ENCODE measurements at places on chromosomes 7 and 10. TPM values are rescaled to one million over a fixed set of nuclear protein-coding genes. Genes with fewer than 3 reads are reported as not detected.

The JCAD gene
- 40.7 TPM for total RNA-seq

The CDNF gene
- total RNA-seq: 0.39 TPM

The LRRC17 gene
- total RNA-seq: 0.39 TPM

The POLR2J2 gene
- 10.0 TPM for total RNA-seq

The TWNK gene
- 30.5 TPM for total RNA-seq

The C10orf143 gene
- 1.0 TPM for total RNA-seq

The KIAA1549 gene
- total RNA-seq: 14.1 TPM

The CPA4 gene
- 3.1 TPM for total RNA-seq

GRCh38 chr10:86801995-86802394 is 45.6 kb downstream of the BMPR1A start:
- H3K27me3 ChIP-seq: no peaks in the 10 kb centered on the region
- H3K27ac ChIP-seq: no peak overlapping the region
- DNase-seq: no peak
- no peak overlapping the region for H3K4me3 ChIP-seq

- no peak overlapping the region for H3K4me3 ChIP-seq
- no peak for DNase-seq
- H3K27me3 ChIP-seq: no peaks in the 10 kb centered on the region
- H3K27ac ChIP-seq: no peak overlapping the region
- no peaks in the 10 kb centered on the region for H3K36me3 ChIP-seq
- no peaks in the 10 kb centered on the region for H3K4me1 ChIP-seq
Measured at GRCh38 chr7:91436655-91437054, 172.4 kb downstream of the FZD1 start.

- no peaks in the 10 kb centered on the region for H3K36me3 ChIP-seq
- H3K4me3 ChIP-seq: no peak overlapping the region
- H3K4me1 ChIP-seq: no peaks in the 10 kb centered on the region
- no peak for DNase-seq
Measured at GRCh38 chr7:129423700-129424410, 10.4 kb upstream of the STRIP2 start.

GRCh38 chr7:6393667-6394056 is 54.1 kb downstream of the DAGLB start:
- H3K27me3 ChIP-seq: no peaks in the 10 kb centered on the region
- no peak for DNase-seq
- peak overlapping the region; percentile 42 for H3K27ac ChIP-seq
- peaks cover 20% of the 10 kb centered on the region for H3K36me3 ChIP-seq

DNA sequence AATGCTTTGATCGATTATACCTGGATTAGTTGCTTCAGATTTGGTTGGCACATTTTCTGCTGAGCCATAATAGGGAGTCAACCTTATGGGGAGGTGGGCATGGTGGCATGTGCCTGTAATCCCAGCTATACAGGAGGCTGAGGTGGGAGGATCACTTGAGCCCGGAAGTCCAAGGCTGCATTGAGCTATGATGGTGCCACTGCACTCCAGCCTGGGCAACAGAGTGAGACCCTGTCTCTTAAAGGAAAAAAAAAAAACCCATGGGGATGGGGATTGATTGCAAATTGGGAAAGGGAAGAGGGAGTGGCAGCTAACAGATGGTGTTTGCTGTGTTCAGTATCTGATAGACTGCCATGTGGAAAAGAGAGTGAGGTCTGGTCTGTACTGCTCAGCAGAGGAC is 11.1 kb downstream of the STK17A start:
- H3K4me1 ChIP-seq: peaks cover 13% of the 10 kb centered on the region
- H3K36me3 ChIP-seq: no peaks in the 10 kb centered on the region
- H3K27ac ChIP-seq: no peak overlapping the region
- no peak overlapping the region for H3K4me3 ChIP-seq
- no peaks in the 10 kb centered on the region for H3K27me3 ChIP-seq

- H3K4me3 ChIP-seq: no peak overlapping the region
- H3K4me1 ChIP-seq: no peaks in the 10 kb centered on the region
- no peak for DNase-seq
- H3K27ac ChIP-seq: no peak overlapping the region
Measured at GRCh38 chr7:45889367-45890067, 1.2 kb downstream of the IGFBP1 start.

DNA sequence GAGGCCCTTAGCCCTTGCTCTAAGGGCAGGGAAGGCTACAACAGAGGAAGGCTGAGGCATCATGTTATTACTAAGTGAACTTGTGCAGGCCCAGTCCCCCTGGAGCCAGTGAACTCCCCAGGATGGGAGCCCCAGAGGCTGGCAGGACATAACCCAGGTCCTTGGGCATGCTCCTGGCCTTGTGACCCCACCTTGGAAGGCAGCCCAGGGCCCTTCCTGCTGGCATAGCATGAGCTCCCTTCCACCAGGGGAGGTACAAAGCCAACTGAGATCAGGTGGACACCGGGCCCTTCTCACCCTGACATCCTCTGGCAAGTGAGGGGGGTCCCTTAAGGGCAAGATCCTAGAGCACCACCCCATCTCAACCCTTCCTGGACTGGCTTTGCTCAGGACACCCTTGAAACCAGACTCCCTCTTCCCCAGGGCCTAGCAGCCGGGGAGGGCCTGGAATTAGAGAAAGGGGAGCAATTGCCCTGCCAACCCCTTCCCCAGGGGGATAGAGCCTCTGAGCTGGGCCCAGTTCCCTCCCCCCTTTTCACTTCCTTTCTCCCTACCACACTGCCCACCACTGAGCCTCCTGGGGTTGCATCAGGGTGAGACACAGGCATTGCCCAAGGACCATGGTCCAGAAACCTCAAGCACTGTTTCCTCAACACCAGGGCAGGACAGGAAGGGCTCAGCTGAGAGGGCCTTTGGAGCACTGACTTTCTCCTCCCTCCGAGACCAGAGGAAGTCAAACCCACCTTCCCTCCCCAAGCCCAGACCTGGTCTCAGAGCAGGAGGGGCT is 1.8 kb upstream of the VSIR start:
- H3K4me1 ChIP-seq: peaks cover 35% of the 10 kb centered on the region
- no peaks in the 10 kb centered on the region for H3K27me3 ChIP-seq
- DNase-seq: no peak

GRCh38 chr7:74405899-74406512 is 47.7 kb upstream of the GTF2IRD1 start:
- no peaks in the 10 kb centered on the region for H3K4me1 ChIP-seq
- no peak overlapping the region for H3K4me3 ChIP-seq
- no peaks in the 10 kb centered on the region for H3K27me3 ChIP-seq
- H3K36me3 ChIP-seq: no peaks in the 10 kb centered on the region
- no peak for DNase-seq

DNA sequence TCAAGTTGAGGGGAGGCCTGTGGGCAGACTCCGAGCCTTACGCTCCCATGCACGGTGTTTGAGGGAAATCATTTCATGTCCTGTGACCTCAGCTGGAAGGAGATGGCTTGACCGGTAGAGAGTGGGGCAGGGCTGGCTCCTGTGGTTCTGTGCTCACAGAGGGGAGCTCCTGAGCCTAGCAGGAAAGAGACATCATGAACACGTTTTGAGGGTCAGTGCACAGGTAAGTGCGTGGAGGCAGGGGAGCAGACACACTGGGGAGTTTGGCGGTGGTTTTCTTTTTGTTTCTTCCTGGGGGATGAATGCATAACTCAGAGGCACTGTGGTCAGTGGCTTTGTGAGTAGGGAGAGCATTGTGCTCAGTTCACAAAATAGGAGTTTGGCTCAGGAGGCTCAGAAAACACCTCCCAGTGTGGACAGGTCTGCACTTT is 22.5 kb downstream of the ADCY1 start:
- no peak for DNase-seq
- no peaks in the 10 kb centered on the region for H3K36me3 ChIP-seq
- H3K27me3 ChIP-seq: peaks cover 16% of the 10 kb centered on the region
- H3K4me1 ChIP-seq: no peaks in the 10 kb centered on the region

DNA sequence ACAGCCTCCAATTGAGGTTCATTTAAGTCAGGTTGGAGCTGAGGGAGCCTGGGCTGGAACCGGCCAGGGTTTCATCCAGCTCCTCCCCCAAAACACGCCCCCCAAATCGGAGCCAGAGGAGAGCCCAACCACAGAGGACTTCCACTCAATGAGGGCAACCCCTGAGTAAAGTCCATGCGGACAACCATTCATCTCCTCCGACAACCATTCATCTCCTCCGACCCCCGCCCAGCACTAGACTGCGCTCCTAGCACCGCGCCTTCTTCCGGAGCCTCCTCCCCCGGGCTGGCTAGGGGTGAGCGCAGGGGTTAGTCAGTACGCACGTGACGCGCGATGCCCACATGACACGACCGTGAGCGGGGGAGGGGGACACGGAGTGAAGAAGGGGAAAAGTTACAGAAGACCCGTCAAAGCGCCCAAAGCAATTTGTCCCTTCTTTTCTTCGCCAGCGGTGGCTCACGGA is 1.4 kb downstream of the MAGI2 start:
- H3K27ac ChIP-seq: peak overlapping the region; percentile 83
- peak overlapping the region; percentile 79 for H3K4me3 ChIP-seq
- no peaks in the 10 kb centered on the region for H3K27me3 ChIP-seq
- peak; percentile 83 for DNase-seq
- H3K36me3 ChIP-seq: no peaks in the 10 kb centered on the region

DNA sequence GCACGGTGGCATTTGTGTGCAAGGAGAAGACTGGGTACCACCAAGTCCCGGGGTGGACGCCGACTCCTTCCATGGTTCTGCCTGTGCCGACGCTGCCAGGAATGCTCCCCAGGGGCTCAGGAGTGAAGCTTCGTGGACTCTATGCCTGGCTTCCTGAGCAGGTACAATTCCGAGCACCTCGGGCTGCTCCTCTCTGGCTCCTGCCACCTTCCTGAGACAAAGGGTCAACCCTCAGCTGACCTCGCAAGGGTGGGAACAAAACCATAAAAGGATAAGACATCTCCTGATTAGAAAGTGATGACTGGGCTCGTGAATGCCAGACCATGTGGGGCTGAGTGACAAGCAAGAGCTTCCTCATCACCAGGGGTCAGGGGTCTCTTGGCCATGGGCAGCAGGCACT is 31.8 kb downstream of the CALML3 start:
- no peak overlapping the region for H3K27ac ChIP-seq
- DNase-seq: no peak
- H3K27me3 ChIP-seq: no peaks in the 10 kb centered on the region
- H3K4me1 ChIP-seq: peaks cover 6% of the 10 kb centered on the region

GRCh38 chr10:76429368-76430060 is 998.1 kb downstream of the LRMDA start:
- H3K36me3 ChIP-seq: no peaks in the 10 kb centered on the region
- no peak for DNase-seq
- H3K27ac ChIP-seq: no peak overlapping the region
- no peak overlapping the region for H3K4me3 ChIP-seq

- H3K27me3 ChIP-seq: no peaks in the 10 kb centered on the region
- peak; percentile 67 for DNase-seq
- H3K4me3 ChIP-seq: no peak overlapping the region
- no peaks in the 10 kb centered on the region for H3K4me1 ChIP-seq
- H3K27ac ChIP-seq: no peak overlapping the region
Measured at GRCh38 chr7:134174795-134175261, 47.7 kb downstream of the LRGUK start.

GRCh38 chr7:155340721-155341120 is 43.0 kb downstream of the INSIG1 start:
- H3K36me3 ChIP-seq: no peaks in the 10 kb centered on the region
- H3K27ac ChIP-seq: no peak overlapping the region
- peaks cover 3% of the 10 kb centered on the region for H3K27me3 ChIP-seq
- no peak overlapping the region for H3K4me3 ChIP-seq

DNA sequence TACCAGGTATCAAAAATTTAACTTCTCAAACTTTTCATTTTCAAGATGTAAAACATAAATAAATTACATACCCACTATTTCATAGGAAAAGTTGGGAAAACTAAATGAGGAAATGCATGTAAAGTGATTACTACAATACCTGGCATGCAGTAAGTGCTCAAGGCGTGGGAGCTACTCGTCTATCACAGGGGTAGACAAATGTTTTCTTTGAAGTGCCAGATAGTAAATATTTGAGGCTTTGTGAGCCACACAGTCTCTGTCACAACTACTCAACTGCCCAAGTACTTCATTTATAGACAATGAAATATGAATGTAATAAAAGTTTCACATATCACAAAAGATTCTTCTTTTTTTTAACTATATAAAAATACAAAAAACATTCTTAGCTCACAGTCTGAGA is 96.4 kb upstream of the PCGF5 start:
- no peak for DNase-seq
- H3K27ac ChIP-seq: no peak overlapping the region
- no peaks in the 10 kb centered on the region for H3K4me1 ChIP-seq
- H3K27me3 ChIP-seq: peaks cover 15% of the 10 kb centered on the region
- no peaks in the 10 kb centered on the region for H3K36me3 ChIP-seq

DNA sequence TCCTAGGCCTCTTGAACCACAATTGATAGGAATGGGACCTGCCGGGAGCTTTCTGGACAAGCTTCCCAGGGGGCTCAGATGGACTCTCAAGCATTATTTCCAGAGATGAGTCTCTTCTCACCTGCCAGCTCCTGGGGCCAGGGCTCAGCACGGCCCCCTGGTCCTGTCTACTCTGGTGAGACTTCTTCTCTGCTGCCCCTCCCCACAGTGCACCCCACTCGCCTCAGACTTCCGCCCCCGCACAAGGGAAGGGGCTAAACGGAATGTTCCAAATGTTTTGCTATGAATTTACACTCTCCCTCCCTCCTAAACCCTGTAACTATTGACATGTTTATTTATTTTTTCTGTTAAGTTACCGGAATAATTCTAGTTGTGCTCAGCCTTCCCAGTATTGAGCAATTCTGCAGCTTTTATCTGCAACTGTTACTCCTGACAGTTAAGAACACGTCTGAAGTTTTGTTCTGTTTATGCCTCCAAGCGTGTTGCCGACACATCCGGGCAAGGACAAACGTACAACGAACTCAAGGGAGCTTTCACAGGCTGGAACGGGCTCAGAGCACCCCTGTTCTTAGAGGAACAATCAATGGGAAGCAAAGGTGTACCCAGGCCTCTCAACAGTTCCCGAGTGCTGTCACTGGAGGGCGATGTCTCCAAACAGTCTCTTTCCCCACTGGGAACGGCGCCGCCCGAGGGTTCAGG is 55.2 kb downstream of the FHIP2A start:
- no peak overlapping the region for H3K4me3 ChIP-seq
- H3K36me3 ChIP-seq: no peaks in the 10 kb centered on the region
- H3K27ac ChIP-seq: no peak overlapping the region
- peaks cover 8% of the 10 kb centered on the region for H3K4me1 ChIP-seq
- no peak for DNase-seq
- H3K27me3 ChIP-seq: no peaks in the 10 kb centered on the region

- H3K4me1 ChIP-seq: peaks cover 8% of the 10 kb centered on the region
- H3K27ac ChIP-seq: no peak overlapping the region
- no peaks in the 10 kb centered on the region for H3K36me3 ChIP-seq
- H3K27me3 ChIP-seq: no peaks in the 10 kb centered on the region
- H3K4me3 ChIP-seq: no peak overlapping the region
Measured at GRCh38 chr10:122280156-122280555, 9.1 kb downstream of the BTBD16 start.

GRCh38 chr10:49609283-49610113 is 612 bp upstream of the SLC18A3 start:
- H3K27ac ChIP-seq: no peak overlapping the region
- H3K36me3 ChIP-seq: no peaks in the 10 kb centered on the region

GRCh38 chr7:66638309-66639099 is 9.8 kb downstream of the KCTD7 start:
- no peaks in the 10 kb centered on the region for H3K4me1 ChIP-seq
- H3K27me3 ChIP-seq: no peaks in the 10 kb centered on the region

GRCh38 chr7:31724696-31725095 is 37.7 kb downstream of the PPP1R17 start:
- H3K27ac ChIP-seq: no peak overlapping the region
- H3K4me1 ChIP-seq: no peaks in the 10 kb centered on the region
- no peaks in the 10 kb centered on the region for H3K27me3 ChIP-seq
- no peak overlapping the region for H3K4me3 ChIP-seq
- no peaks in the 10 kb centered on the region for H3K36me3 ChIP-seq

- no peak for DNase-seq
- no peaks in the 10 kb centered on the region for H3K4me1 ChIP-seq
- H3K4me3 ChIP-seq: no peak overlapping the region
- H3K27ac ChIP-seq: no peak overlapping the region
- H3K36me3 ChIP-seq: no peaks in the 10 kb centered on the region
Measured at GRCh38 chr10:107166403-107166802, 1.9 kb upstream of the SORCS1 start.

Data from Panc1 (cell line).